ENCODE measurements at places on chromosomes 7 and 10. TPM values are rescaled to one million over a fixed set of nuclear protein-coding genes. Genes with fewer than 3 reads are reported as not detected.

Gene RAB18
- total RNA-seq, result 96.7 TPM

Gene RAPGEF5
- 65.8 TPM for total RNA-seq

Gene NME8
- not detected for total RNA-seq

Gene SPAG6
- 1.5 TPM for total RNA-seq

Gene SGCE
- total RNA-seq, result 118 TPM

Gene TSPAN12
- total RNA-seq, result 9.1 TPM

Gene SPDYE2B
- not detected for total RNA-seq

Gene HOXA10
- total RNA-seq, result not detected

Gene ZSCAN25
- total RNA-seq, result 20.9 TPM

DNA sequence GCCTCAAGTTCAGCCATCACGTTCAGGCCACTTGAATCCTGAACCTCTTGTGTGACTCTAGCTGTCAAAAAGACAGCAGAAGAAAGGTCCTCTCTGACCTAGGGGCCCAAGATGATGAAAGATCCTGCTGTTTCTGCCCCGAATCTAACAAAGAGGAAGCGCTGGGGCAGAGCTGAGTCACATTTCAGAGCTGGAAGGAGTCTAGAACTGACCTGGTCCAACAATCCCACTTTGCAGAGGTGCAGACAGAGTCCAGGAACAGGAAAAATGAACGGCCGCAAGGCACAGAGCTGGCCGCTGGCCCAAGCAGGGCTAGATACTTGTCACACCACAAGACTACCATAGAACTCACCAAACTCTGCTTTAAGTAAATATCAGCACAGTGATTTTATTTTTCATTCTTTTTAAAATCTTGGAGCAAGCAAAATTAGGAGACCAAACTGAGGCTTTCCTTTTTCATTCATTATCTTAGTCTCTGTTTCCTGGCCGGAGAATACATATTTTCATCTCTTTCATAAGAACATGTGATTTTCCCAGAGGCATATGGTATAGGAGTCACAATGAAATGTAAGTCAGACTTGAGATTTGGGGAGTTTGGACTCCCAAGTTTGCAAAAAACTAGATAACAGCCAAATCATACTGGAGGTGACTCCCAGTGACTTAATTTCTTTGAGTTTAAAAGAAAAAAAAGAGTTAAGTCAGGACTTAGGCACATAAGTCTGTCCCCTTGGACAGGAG lies 52.8 kb downstream of the CHST15 start:
- DNase-seq, result no peak

DNA sequence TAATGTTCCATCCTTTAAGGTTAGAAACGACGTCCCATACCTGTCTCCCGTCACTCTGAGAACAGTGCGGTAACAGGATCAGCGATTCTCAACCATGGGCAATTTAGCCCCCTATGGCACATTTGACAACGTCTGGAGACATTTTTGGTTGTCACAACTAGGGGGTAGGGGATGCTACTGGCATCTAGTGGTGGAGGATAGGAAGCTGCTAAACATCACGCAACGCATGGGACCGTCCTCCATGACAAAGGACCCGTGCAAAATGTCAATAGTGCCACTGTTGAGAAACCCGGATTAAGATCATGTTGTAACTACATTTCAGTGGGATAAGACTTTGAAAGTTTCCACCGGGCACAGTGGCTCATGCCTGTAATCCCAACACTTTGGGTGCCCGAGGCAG lies 5.0 kb upstream of the PAXIP1 start:
- DNase-seq, result no peak

- DNase-seq, result no peak
These were observed 11.6 kb downstream of the ZDHHC6 start for GRCh38 chr10:112434988-112435619.

DNA sequence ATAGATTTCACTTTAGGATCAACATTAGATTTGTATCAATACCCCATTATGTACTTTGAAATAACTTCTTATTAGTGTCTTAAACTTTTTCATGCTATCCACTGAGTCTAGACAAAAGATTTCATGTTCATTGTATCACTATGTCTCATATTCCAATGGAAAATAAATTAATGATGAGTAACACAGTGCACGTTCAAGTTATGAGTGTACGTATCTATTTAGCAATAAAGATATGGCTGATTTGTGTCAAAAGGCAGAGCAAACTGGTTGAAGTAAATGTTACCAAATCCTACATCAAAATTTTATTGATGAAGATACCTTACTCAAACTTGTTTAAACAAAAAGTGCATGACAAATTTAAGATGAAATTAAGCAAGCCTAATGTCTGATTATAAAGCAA lies 102.4 kb downstream of the SEMA3E start:
- DNase-seq, result no peak

DNA sequence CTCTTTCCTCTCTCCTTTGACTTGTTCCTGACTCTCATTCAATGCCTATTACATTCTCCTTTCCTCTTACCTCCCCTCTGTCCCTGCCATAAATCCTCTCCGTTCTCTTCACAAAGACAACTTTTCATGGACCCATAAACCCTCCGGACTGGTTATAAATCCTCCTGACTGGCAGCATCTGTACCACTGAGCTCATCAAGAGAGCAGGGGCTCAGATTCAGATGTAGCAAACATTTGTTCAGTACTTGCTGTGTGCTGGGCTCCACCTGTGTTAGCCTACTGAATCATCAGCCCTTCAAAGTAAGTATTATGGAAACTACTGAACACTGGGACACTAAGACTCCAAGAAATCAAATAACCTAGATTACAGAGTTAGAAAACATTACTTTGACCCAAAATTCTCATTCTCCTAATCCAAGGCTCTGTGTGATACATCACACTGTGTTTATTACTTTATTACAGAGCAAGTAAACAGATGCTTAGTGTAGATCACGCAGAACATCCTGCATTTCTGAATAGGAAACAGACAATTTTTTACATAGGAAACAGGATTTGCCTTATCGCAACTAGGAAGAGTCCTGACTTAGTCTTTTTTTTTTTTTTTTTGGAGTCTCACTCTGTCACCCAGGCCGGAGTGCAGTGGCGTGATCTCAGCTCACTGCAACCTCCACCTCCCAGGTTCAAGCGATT lies 108.6 kb upstream of the PDE1C start:
- no peak for DNase-seq

DNA sequence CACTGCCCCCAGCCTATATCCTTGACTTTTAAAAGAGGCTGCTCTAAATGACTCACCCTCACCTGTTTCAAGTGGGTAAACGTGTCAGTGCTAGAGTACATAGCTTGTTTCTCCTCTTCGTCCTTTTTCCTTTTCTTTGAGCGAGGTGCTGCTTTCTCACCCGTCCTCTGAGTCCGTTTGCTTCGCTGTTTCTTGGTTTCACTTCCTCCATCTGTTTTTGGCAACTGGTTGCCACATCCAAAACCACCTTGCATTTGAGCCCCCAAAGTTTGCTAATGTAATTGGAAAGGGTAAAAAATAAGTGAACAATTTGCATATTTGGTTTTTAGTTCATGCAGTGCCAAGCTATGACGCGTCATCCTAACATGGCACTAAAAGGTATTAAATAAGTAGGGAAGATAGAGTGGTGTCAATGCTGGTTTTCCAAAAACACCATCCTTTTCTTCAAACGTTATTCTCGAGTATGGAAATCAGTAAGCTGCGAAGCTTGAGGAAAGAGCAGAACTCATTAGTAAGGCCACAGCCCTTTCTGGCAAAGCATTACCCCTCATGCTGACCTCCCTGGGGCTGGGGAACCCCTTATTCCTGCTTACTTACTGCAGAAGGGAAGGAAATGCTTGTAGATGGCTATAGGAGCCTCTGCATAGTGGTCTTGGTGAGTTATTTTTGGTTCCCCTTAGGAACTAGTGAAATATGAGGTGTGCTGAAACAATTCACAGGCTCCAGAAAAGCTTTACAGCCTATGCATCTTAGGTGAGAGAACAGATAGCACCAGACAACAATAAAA lies 133.5 kb downstream of the GALNT11 start:
- no peak for DNase-seq

- DNase-seq, result no peak
These were observed 15.0 kb downstream of the CCDC6 start for GRCh38 chr10:59891349-59891748.

DNA sequence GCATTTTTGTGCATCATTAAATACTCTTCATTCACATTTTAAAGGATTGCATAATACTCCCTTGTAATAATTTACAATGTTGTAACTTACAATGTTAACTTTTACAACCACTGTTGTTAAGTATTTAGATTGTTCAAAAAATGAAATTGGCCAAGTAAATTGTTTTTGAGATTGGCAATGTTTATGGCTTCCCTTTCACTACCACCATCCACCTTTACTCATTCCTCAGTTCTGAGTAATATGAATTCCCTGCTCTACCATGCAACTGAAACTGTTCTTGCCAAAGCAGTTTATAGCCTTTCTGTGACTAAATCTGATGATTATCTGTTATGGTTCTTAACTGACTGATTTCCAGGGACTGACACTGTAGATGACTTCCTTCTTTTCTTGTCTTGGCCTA lies 80.5 kb upstream of the TMEM106B start:
- no peak for DNase-seq

DNA sequence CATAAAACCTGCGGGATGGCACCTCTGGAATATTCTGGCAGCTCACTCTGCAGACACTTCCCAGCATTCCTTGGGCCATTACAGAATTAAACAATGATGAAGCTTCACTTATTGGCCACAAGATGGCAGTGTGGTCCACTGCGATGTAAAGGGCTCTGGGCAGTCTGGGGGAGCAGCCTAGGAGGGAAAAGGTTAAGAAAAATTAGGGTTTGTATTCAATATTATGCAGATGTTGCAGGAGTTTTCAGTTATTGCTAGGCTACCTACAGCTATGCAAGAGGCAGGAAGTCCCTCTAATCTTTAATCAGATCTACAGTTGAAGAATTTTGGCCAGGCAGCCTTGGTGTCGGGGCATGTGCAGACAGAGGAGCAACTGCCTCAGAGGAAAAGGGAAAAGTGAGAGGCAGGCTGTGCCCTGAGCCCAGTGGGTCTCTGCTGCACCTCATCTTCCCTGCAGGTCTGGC lies 233.2 kb upstream of the PRSS1 start:
- peak; percentile 20 for DNase-seq

- DNase-seq, result peak; percentile 88
These were observed 4.7 kb upstream of the NOS3 start for GRCh38 chr7:150986099-150986512.

DNA sequence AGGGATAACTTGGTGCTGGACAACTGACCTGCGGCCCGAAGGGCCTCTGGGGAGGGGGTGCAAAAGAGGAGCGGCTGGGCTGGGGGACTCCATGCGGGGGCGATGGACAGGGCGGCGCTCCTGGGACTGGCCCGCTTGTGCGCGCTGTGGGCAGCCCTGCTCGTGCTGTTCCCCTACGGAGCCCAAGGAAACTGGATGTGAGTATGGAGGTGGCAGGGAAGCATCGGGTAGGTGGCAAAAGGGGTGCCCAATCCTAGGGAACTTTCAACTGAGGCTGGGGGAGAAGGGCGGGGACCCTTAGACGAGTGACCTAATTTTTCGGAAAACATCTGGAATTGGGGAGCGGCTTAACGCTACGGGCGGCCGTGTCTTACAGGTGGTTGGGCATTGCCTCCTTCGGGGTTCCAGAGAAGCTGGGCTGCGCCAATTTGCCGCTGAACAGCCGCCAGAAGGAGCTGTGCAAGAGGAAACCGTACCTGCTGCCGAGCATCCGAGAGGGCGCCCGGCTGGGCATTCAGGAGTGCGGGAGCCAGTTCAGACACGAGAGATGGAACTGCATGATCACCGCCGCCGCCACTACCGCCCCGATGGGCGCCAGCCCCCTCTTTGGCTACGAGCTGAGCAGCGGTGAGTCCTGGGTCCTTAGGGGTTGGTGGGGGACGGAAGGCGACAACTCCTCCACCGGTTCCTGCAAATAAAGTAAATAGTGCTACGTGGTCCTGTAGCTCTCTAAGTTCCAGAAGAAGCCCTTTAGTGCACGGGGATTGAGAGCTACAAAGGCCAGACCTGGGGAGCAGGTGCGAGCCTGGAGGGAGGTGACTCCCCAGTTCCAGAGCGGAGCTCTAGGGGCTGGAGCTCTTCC lies 622 bp downstream of the WNT16 start:
- no peak for DNase-seq

DNA sequence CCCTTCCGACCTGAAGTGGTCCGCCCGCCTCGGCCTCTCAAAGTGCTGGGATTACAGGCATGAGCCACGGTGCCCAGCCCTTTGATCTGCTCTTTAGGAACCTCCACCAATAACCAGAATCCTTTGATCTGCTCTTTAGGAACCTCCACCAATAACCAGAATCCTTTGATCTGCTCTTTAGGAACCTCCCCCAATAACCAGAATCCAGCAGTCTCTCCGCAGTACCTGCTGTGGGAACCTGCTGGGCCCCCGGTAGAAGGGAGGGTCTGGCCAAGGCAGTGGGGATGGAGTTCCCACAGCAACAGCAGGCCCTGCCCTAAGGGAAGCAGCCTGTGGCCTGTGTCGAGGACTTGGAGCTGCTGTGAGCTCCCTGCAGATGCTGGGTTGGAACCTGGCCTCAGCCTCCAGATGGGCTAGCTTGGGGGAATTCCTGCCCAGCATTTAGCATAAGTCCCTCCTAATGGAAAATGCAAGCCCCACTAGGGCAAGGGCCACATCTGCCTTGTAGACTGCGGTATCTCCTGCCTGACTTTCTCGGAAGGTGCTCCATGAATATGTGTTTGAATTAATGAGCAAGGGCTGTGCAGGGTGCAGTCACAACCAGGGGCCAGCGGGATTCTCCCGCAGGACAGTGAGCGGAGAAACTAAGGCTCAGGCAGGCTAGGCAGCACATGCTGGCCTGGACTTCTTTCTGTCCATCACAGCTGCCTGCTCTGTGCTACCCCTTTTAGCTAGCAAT lies 165.8 kb downstream of the UBE2H start:
- DNase-seq, result no peak

DNA sequence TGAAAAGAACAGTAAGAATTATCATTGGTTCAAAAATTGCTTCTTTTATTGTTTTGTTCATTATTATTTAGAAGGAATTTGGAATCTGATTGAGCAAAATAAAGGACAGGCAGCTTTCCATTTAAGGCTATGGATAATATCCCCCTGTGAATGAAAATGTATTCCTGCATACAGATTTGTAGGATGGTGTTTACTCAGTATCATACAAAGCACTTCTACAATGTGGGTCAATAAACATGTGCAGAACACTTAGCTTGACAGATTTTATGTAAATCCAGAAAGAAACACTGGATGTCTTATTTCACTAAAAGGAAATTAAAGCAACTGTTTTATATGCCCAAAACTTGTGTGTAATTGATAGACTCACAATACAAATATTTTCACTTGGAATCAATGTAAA lies 189.7 kb downstream of the THSD7A start:
- no peak for DNase-seq

- peak; percentile 68 for DNase-seq
These were observed 90.1 kb downstream of the EPC1 start for GRCh38 chr10:32256613-32257437.

- DNase-seq, result no peak
These were observed 182.9 kb downstream of the XPNPEP1 start for GRCh38 chr10:109740436-109740835.

DNA sequence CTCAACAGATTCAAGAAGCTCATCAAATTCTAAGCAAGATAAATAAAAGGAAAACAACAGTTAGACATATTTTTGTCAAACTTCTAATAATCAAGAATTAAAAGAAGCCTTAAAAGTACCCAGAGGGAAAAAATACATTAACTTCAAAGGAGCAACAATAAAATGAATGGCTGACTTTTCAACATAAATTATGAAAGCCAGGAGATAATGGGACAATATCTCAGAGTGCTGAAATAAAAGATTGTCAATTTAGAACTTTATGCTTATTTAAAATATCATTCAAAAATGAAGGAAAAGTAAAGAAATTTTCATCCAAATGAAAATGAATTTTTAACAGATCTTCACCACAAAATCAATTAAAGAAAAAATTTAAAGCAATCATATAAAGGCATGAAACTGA lies 108.5 kb upstream of the IL6 start:
- no peak for DNase-seq

Measured in cerebellum (tissue), 4 donors.